ENCODE measurements at places on chromosomes 12 and 14.

DNA sequence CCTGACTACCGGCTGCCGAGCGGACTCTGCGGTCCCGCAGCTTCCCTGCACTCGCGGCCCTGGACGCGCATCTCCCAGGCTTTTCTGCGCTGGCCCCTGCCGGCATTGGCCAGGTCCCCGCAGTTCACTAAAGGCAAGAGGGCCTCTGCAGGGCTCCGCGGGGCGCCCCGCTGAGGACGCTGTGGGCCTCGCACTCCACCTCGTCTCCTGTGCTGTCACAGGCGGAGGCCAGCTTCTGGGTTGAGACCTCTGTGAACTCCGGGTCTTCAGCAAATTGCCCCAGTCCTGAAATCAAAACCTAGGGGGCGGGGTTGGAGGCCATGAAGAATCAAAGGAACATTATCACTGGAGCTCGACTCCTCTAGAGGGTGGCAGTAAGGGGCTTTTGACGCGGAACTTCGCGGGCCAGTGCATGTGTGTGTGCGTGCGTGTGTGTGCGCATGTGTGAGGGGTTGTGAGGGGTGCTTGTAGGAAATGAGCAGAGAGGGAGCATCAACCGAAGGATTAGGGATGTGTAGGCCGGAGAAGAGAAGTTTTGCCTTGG lies 68.5 kb upstream of the CAPRIN2 start:
- no peak for DNase-seq

DNA sequence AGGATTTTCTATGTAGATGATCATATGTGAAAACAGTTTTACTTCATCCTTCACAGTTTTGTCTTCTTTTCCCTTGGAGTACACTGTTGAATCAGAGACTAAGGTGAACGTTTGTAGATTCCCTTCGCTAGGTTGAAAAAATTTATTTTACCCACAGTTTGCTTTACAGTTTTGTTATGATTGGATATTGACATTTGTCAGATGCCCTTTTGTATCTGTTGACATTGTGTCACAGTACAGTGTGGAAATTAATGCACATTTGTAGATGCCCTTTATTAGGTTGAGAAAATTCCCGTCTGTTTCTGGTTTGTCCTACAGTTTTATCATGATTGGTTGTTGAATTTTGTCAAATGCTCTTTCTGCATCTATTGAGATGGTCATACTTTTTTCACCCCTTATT lies 13.3 kb downstream of the G2E3 start:
- no peak for DNase-seq

- no peak for DNase-seq
Measured at GRCh38 chr14:81366214-81366613, 33.9 kb downstream of the STON2 start.

- DNase-seq = no peak
Measured at GRCh38 chr14:101228949-101229541, 325.5 kb upstream of the RTL1 start.

DNA sequence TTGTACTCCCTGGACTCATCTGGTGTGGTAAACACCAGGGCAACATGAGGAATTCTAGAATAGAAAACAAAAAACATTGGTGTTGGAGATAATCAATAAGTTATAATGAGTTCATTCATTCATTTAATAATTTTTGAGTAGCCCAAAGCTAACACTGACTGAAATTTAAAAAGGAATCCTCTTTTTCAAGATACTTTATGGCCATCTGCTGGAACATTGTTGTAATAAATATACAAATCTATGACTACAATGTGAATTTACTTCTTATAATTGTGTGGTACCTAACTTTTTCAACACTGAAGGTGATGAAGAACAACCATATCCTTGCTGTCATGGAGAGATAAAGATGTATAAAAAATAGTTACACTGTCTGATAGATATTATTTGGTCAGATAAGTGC lies 687.3 kb upstream of the MIS18BP1 start:
- no peak for DNase-seq

- DNase-seq = no peak
Measured at GRCh38 chr14:34171431-34172172, 220.7 kb upstream of the EGLN3 start.

GRCh38 chr14:92950773-92951172 lies 27.8 kb downstream of the CHGA start:
- DNase-seq = no peak

- no peak for DNase-seq
Measured at GRCh38 chr12:99387661-99388060, 259.9 kb upstream of the GARIN6 start.

DNA sequence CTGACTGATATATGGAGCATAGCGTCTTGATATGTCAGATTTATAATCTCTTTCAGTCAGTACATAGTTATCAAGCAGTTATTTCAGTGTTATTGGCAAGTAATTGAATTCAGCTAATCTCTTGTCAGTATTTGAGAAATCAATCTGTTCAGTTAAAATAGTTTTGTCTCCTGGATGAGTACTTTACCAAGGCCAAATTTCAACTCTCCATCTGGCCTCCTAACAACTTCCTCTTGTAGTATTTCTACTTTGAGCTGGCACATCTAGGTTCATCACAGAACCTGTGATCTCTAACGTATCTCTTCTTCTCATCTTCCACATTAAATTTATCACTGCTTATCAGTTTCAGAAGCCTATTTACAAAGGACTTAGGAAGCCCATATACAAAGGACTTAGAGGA lies 690.5 kb downstream of the C12orf50 start:
- no peak for DNase-seq

DNA sequence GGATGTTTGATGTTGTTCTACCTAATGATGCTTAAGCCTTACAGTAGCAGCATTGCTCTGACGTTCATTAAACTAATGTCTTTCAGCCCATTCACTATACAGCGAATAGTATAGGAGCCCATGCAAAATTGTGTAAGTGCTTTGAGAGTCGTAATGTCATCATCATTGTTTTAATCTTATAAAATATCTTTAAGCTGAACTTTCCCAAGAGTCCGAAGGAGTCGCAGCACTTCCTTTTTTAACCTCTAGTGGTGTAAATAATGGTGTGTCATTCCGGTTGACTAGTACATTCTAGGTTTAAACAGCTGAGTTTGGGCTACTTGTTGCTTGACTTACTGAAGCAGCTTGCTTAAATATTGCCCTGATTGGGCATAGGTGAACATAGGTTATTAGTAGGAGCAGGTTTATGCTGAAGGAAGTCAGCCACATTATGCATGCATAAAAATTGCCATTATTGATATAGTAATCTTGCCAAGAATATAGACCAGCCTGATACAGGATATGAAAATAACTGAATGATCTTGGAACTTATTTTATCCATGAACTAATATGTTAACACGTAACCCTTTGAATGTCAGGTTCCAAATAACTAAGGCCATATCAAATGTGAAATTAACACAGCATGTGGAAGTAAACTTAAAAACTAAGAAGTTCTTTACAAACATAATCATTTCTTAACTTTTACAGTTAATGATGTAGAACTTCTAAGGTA lies 2.6 kb downstream of the WNK1 start:
- peak; percentile 69 for DNase-seq

All from Caki2 (cell line).